ENCODE measurements at places on chromosomes 6 and 20.
A peak's percentile ranks its signal among the peaks of the same experiment; 100 is the strongest.

- no peak for DNase-seq
These were observed 8.7 kb downstream of the HLA-DPA1 start for GRCh38 chr6:33064723-33065122.

GRCh38 chr6:47669684-47670513 lies 28.5 kb upstream of the ADGRF4 start:
- no peak for DNase-seq

GRCh38 chr6:108945681-108946159 lies 97.5 kb downstream of the ARMC2 start:
- DNase-seq = no peak

DNA sequence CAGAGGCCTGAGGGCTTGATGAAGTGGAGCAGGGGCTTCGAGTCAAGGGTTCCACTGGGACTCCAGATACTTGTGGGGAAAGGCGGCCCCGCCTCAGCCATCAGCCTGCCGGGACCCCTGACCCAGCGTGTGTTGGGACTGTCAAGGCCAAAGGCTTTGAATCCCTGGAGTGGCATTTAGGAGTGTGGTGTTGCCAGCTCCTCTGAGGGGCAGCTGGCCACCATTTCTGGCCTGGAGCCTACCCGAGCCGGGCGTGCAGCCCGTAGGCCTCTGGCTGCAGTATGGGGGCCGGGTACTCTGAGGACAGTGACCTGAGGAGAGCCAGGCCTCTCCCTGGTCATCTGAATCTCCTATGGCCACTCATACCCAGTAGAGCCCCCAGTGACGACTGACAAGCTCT lies 40.0 kb downstream of the RRBP1 start:
- no peak for DNase-seq

DNA sequence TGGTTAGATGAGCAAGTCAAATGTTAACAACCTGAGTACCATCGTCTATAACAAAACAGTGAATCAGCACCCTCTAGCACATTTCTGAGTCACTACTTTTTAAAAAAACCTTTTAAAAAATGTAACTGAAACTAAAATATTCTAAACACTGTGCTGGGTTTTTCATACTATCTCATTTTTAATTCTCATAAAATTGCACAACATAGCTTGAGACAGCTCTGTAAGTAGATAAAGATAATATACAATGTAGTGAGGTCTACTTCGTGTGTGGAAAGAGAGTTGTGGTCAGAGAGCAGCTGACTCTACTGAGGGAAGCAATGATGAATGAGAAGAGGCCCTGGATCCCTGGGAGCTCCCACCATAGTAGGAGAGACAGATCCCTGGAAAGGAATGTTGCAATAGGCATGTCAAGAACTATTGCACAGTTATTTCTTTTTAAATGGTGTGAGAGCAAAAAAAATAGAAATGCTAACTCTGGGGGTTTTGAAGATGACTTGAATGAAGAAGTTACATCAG lies 13.6 kb upstream of the CALHM6 start:
- DNase-seq = no peak

DNA sequence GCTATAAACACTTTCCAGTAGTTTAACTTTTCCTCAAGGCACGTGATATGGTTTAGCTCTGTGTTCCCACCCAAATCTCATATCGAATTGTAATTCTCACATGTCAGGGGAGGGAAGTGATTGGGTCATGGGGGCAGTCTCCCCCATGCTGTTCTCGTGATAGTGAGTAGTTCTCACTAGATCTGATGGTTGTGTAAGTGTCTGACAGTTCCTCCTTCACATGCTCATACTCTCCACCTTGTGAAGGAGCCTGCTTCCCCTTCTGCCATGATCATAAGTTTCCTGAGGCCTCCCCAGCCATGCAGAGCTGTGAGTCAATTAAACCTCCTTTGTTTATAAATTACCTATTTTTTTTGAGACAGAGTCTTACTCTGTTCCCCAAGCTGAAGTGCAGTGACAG lies 127.9 kb downstream of the DTNBP1 start:
- no peak for DNase-seq

- no peak for DNase-seq
These were observed 129.1 kb upstream of the SPACA1 start for GRCh38 chr6:87918461-87918941.

GRCh38 chr6:3561725-3562124 lies 104.9 kb upstream of the SLC22A23 start:
- DNase-seq = no peak

- no peak for DNase-seq
These were observed 7.4 kb downstream of the FOXA2 start for GRCh38 chr20:22576733-22577514.

GRCh38 chr6:44042989-44043478 lies 84.2 kb downstream of the MRPL14 start:
- no peak for DNase-seq

DNA sequence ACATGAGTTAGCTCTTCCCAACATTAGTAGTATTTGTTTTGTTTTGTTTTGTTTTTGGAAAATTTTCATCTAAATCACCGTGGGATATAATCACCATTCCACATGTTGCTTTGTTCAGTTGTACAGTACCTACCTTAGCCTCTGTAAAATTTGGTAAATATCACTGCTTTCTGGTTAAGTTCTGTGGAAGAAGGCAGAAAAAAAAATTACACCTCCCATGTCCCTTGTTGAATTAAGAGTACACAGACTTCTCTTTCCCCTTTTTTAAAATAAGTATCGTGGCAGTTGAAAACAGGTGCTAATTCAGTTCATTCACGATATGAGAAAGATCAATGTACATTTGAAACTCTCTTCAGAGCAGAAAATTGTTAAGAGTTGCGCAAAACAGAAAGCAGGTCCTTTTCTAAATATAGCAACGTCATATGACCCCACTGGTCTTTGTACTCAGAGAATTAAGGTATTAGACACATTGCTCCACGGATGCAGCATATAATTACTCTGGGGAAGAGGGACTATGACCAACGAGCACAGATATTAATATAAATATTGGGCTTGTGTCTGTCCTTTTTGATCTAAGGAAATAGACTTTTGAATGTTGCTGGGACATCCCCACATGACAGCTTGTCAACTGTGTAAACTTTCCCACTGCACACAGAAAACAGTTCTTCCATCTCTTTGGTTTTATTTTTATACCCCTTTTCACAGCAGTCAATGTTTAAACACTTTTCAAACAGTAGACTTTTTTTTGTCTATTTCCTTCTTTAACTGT lies 58.6 kb upstream of the ZNF217 start:
- DNase-seq = no peak

GRCh38 chr6:121201105-121201504 lies 133.2 kb downstream of the TBC1D32 start:
- DNase-seq = no peak

GRCh38 chr6:57173056-57173885 lies 1.1 kb downstream of the BAG2 start:
- peak; percentile 6 for DNase-seq

DNA sequence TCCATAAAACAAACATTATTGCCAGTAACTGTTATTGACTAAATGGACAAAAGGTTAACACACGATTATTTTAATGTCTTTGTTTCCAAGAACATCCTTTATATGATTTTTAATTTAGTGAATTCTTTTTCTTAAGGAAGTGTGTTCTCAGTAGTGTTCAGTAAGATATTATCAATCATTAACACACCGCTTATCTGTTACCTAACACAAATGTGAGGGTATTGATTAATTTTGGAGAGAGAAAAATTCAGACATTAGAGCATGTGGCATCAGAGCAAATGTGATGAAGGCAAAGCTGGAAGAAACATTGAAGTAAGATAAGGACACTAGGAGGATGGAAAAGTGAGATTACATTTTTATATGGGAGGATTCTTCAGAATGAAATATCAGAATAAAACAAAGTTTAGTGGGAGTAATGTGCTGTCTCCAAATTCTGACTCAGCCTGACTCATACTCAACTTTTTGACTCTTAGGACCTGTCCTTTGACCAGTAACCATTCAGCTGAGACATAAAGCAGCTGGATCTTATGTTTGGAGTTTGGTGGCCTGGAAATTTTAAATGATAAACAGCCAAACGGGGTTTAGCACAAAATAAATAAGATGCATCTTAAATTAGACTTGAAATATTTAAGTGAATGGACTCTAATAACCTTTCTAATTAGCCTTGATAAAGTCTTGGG lies 348.6 kb downstream of the CD109 start:
- no peak for DNase-seq

GRCh38 chr6:83371423-83371822 lies 59.4 kb downstream of the ME1 start:
- no peak for DNase-seq

GRCh38 chr6:6505111-6505510 lies 83.4 kb upstream of the LY86 start:
- no peak for DNase-seq
